ENCODE measurements at places on chromosomes 3 and 15.

DNA sequence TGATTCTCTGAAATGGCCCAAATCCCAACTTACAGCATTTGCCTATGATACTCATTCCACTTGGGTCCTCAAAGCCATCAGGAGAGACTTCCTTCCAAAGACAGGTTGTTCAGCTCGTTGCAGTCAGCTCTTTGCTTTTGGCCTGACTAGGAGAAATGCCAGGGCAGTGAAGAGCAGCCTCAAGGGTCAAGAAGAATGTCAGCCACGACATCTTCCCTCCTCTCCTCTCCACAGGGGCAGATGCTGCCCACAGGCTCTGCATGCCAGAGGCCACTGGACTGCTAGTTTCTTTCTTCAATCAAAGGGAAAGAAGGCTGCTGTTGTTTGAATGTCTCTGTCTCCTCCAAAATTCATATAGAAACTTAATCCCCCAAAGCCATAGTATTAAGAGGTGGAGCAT lies 201.7 kb upstream of the PFN2 start:
- no peak for DNase-seq

DNA sequence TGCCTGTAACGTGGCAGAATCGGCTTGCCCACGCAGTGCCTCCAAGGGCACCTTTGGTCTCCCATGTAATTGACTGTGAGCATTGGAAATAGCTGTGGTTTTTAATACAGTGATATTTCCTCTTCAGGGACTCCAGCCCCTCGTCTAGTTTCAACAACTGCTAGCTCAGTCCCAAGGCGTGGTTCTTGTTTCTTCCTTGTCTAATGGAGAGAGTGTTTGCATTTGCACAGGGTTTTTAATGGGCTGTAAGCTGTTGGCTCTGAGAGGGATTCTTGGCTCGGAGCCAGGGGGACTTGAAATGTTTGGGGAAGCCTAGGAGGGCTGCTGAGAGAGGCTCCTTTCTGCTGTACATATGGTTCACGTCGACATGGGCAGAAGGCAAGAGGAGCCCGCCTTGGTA lies 86.2 kb downstream of the THSD4 start:
- DNase-seq, result no peak

DNA sequence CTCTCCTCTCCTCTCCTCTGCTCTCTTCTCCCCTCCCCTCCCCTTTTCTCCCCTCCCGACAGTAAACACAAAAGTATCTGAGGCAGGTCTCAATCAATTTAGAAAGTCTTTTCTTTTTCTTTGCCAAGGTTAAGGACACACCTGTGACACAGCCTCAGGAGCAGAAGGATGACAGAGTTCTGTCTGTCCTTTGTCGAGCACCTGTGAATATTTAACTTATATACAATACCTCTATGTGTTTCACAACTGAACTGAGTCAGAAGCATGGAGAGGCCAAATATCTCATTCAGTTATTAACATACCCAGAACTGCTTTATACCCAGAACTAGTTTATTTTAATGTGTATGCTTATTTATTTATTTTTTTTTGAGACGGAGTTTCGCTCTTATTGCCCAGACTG lies 81.1 kb upstream of the ROBO1 start:
- DNase-seq, result no peak

DNA sequence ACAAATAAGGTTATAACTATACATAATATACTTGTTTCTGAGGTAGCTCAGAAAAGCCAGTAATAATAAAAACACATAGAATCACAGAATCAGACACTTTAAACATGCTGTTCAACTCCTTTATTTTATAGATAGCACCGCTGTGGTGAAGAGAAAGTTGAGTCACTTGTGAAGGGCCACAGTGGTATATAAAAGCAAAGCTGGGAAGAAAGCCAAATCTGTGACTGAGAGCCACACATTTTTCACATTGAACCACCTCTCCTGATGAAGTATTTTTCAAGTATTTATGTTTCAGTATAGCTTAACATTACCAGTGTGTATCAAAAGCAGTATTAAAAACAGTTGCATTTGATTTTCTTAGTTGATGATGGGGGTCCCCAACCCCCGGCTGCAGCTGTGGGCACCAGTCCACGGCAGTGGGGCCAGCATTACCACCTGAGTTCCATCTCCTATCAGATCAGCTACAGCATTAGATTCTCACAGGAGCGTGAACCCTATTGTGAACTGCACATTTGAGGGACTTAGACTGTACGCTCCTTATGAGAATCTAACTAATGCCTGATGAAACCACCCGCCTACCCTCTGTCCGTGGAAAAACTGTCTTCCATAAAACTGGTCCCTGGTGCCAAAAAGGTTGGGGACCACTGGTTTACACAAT lies 46.2 kb downstream of the TBL1XR1 start:
- peak; percentile 69 for DNase-seq

DNA sequence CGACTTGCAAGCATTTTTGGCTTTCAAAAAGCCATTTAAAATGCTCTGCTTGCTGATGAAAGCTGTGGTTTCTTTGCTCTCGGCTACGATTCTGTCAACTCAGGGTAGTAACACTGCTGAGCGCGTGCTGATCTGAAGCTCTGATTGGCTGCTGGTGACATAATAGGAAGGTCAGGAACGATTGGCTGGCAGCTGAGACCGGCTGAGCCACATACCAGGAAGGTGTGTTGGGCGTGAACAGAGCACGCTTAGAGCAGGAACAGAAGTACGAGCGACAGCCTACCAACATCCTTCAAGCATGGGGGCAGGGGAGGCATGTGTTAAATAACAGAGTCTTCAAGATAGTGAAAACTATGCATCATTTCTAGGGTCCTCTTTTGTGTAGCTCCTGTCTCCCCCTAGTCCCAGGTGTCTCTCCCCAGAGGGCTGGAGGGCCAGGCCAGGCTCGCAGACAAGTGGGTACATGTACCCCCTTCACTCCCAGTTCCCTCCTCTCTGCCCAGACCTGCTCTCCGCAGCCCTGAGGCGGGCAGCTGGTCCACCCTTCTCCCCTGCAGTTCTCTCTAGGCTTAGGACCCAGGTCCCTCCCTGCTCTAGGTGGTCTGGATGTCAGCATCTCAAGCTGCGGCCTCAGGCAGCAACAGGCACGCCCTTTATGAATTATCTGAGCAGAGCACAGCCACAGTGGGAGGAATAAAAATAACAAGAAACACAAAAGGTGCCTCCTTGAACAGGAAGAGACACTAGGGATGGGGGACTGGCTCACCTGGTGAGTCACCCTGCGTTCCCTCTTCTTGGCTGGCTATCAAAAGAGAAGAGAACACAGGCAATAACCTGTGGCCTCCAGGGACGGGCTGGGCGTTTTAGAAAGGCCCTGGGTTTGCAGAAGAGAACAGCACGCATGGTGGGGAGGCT lies 76.0 kb downstream of the TAMM41 start:
- DNase-seq, result peak; percentile 73

DNA sequence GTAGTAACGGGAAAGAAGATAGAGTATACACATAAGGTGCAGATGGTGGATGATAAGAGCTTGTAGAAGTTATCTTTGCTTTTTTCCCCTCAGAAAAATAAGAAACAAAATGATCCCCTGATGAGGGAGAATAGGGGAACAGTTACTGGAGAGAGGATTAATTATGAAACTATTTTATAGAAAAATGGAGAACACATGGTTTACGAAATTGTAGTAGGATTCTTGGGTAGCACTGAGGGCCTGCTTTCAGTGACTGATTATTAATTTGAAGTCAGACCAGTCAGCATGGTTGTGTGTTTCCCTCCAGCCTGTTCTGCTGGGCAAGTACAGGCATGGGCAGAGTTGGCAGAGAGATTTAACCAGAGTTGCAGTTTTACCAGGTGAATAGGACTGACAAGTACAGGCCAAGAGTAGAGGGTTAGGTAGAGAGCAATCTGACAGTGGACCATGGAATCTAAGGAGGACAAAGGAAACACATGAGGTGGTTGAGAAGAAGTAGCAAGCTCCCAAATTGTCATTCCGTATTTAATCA lies 5.9 kb downstream of the SLC49A4 start:
- no peak for DNase-seq

GRCh38 chr15:49046220-49047102 lies at the start of gene SECISBP2L:
SECISBP2L (minus strand) TSS chr15:49046446; CDS start chr15:49046299, 147 bp downstream.
- DNase-seq, result peak; percentile 82

- DNase-seq, result no peak
Observed at GRCh38 chr3:162487138-162487537, 990.5 kb downstream of the OTOL1 start.

Measured in HFF-Myc (cell line).